ENCODE measurements at places on chromosomes 4 and X. TPM values are rescaled to one million over a fixed set of nuclear protein-coding genes. Genes with fewer than 3 reads are reported as not detected.

The MAGEB5 gene
- not detected for total RNA-seq

The DCAF4L1 gene
- total RNA-seq, result 0.24 TPM

The UGT2B7 gene
- 6.5 TPM for total RNA-seq

The PGAM4 gene
- total RNA-seq, result not detected

The SYTL4 gene
- total RNA-seq, result 5.9 TPM

The COL25A1 gene
- 0.45 TPM for total RNA-seq

The CXCL5 gene
- 0.22 TPM for total RNA-seq

The CWH43 gene
- total RNA-seq, result not detected

Data from chondrocyte (in vitro differentiated cells).